ENCODE measurements at places on chromosomes 5 and 9.

DNA sequence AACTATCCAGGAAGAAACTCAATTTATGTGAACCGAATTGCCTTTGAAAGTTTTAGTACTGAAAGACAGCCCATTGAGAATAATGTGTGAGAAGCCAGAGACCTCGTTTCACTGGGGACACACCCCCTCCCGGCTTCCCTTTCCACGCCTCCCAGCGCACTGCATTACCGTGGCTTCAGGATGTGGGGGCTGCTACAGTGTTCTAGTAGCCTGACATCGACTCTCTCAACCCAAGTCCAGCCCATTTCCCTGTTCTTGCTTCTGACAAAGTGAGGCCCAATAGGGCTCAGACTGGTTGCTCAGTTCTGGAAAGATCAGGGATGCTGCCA lies 3.5 kb downstream of the PAX5 start:
- DNase-seq: no peak

DNA sequence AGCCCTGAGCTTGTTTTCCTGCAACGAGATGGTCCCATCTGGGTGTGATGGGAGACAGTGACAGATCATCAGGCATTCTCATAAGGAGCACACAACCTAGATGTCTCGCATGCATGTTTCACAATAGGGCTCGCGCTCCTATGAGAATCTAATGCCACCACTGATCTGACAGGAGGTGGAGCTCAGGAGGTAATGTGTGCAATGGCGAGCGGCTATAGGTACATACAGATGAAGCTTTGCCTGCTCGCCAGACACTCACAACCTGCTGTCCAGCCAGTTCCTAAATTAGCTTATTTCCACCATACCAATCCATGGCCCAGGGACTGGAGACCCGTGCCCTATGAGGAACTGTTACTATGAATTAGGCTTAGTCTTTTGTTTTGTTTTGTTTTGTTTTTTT lies 55.3 kb upstream of the SLC30A5 start:
- no peak for DNase-seq

- no peak for DNase-seq
Observed at GRCh38 chr5:2387634-2388325, 363.7 kb downstream of the IRX2 start.

DNA sequence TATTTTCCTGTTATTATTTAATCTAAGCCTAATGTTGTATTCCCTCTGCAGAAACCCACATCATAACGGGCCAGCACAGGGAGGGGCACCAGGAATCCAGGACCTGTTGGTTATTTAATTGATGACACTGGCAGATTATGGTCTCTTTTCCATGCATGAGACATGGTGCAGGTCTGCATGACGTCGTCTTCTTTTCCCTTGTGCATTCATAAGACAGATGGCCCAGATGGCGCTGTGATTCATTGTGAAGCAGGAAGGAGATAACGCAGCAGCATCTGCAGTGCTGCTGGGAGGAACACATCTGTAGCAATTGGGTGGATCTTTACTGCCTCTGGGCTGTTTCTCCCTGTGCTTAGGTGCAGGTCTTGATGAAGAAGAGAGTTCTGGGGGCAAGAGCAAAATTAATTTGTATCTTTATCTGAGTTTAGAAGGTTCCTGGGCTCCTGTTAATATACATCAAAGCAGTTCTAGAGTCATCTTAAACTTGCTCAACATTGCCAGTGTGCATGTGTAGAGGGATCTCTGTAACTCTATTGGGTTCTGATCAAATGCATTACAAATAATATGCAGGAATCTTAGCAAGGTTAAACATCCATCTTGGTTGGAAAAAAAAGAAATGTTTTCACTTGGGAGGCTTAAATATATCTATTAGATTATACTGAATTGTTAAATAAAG lies 176.1 kb downstream of the PCSK1 start:
- DNase-seq: no peak

GRCh38 chr9:123954518-123955280 lies 24.8 kb upstream of the DENND1A start:
- no peak for DNase-seq
